ENCODE measurements at places on chromosomes 16 and 17. TPM values are rescaled to one million over a fixed set of nuclear protein-coding genes. Genes with fewer than 3 reads are reported as not detected.
A peak's percentile ranks its signal among the peaks of the same experiment; 100 is the strongest.

- H3K27me3 ChIP-seq, result peaks cover 35% of the 10 kb centered on the region
- H3K4me1 ChIP-seq, result no peaks in the 10 kb centered on the region
- no peak for DNase-seq
- no peaks in the 10 kb centered on the region for H3K36me3 ChIP-seq
Measured at GRCh38 chr17:36675250-36675649, 73.9 kb downstream of the MRM1 start.

The WNK4 gene
- total RNA-seq, result 0.16 TPM

The BICDL2 gene
- total RNA-seq, result not detected

DNA sequence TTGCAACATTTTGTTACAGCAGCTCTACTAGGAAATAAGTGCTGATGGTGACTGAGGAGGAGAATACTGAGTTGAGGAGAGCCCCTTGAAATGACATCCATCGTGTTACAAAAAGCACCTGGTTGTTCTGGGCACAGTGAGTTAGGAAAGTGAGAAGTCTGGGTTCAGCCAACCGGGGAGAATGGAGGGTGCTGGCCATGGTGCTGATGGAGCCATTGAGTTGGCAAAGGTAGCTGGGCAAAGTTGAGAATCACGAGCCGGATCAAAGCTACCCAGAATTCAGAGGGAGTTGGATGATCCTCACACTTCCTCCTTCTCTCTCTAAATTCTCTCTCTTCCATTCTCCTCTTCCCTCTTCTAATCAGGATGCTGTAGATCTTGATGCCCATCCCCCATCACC lies 35.0 kb upstream of the ASIC2 start:
- DNase-seq, result no peak
- no peaks in the 10 kb centered on the region for H3K36me3 ChIP-seq
- H3K4me1 ChIP-seq, result no peaks in the 10 kb centered on the region
- H3K4me3 ChIP-seq, result no peak overlapping the region

DNA sequence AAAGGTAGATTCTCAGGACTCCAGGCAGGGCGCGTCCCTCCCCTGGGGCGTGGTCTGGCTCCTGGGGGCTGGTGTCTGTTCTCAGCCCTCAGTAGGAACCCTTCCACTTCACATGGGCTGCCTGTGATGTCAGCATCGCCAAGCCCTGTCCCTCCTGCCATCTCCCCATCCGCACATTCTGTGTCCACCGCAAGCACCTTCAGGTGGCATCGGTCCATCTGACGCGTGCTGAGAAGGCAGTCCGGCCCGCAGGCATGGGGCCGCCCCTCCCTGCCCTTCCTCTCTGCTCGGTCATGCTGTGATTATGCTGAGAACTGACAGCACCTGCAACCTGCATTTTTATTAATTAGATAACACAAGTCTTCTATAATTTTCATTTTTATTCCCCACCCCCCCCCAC lies 12.7 kb upstream of the DNAH17 start:
- H3K27me3 ChIP-seq, result no peaks in the 10 kb centered on the region
- no peaks in the 10 kb centered on the region for H3K36me3 ChIP-seq
- DNase-seq, result no peak
- peaks cover 48% of the 10 kb centered on the region for H3K4me1 ChIP-seq

DNA sequence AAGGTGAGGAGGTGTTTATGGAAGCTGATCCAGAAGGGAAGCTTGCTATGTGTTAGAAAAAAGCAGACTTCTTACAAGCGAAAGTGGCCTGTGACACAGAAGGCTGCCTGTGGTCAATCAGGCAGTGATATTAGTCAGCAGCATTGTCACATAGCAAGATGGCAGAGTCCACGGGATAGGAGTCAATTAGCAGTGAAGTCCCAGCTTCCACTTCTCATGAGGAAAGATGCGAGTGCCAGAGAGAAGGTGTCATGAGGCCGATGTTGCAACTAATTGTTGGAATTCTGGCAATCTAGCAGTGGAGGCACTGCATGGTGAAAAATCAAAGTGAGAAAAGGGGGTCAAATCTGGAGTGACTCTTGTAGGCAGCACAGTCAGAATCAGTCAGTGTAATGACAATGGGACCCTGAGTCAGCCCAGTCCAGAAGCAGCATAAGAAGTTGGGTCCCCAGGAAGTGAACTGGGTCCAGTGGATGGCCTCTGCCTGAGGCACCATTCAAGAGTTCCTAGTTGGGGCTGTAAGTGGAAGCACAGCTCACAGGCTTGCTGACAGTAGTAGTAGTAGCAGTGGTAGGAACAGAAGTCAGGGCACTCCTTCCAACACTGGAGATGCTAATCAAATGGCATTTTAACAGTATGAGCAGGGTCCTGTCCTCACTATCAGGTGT lies 85.1 kb downstream of the TNFRSF13B start:
- H3K36me3 ChIP-seq, result no peaks in the 10 kb centered on the region
- no peak overlapping the region for H3K27ac ChIP-seq
- no peaks in the 10 kb centered on the region for H3K4me1 ChIP-seq
- H3K27me3 ChIP-seq, result peaks cover 26% of the 10 kb centered on the region
- H3K4me3 ChIP-seq, result no peak overlapping the region

The NPIPA3 gene
- not detected for total RNA-seq

DNA sequence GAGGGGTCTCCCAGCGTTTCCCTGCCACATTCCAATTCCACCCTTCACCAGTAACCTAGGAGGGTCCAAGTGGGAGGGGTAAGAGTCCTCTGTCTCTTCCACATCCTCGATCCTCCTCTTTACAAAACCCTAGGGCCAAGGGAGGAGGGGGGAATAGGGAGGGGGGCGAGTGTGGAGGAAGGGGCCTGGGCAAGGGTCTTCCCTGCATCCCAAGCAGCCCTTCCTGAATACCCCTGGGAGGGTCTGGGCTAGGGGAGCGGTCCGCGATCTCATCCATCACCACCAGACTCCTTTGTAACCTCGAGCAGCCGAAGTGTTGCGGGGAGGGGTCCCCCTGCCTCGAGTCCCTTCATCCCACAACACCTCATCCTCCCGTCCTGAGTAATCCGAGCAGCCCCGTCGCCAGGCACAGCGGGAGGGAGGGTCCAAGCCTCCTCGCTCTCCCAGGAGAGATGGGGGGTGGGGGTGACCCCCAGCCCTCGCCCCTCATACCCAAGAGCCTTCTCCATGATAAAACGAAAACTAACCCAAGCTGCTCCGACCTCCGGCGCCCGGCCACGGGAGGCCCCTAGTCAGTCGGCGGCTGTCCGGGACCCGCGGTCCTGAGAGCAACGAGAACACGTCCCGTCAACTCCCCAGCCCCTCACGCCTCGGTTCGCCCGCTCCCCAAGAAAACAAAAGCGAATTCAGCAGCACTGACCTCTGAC lies 502 bp downstream of the SMPD3 start:
- H3K27me3 ChIP-seq, result peaks cover 3% of the 10 kb centered on the region
- no peak for DNase-seq
- peak overlapping the region; percentile 65 for H3K4me3 ChIP-seq
- H3K36me3 ChIP-seq, result no peaks in the 10 kb centered on the region

DNA sequence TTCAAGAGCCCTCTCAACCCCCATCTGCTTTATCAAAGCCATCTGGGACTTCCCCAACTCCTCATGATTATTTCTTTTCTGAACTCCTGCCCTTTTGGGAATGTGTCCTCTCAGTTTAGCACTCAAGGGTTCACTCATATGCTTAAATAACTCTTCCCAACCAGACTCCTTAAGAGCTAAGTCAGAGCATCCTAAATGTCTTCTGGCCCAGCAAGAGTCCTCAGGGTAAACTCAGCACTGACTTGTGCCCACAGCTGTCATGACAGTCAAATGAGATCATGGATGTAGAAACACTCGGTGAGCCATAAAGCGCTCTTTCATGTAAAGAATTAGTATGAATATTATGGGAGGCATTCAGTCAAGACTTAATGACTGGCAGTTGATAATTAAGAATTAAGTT lies 85.9 kb downstream of the TEX14 start:
- no peak overlapping the region for H3K27ac ChIP-seq
- no peak for DNase-seq
- no peak overlapping the region for H3K4me3 ChIP-seq
- H3K4me1 ChIP-seq, result no peaks in the 10 kb centered on the region
- no peaks in the 10 kb centered on the region for H3K27me3 ChIP-seq

The HSD11B2 gene
- 0.68 TPM for total RNA-seq

- H3K36me3 ChIP-seq, result no peaks in the 10 kb centered on the region
- no peak overlapping the region for H3K4me3 ChIP-seq
- no peaks in the 10 kb centered on the region for H3K27me3 ChIP-seq
- no peaks in the 10 kb centered on the region for H3K4me1 ChIP-seq
- no peak overlapping the region for H3K27ac ChIP-seq
Measured at GRCh38 chr16:13708347-13709120, 211.4 kb upstream of the ERCC4 start.

- no peak overlapping the region for H3K4me3 ChIP-seq
- no peak for DNase-seq
- peaks cover 10% of the 10 kb centered on the region for H3K4me1 ChIP-seq
- no peak overlapping the region for H3K27ac ChIP-seq
- H3K36me3 ChIP-seq, result no peaks in the 10 kb centered on the region
Measured at GRCh38 chr16:28288114-28288513, 4.2 kb upstream of the SBK1 start.

The LRRC45 gene
- total RNA-seq, result 9.8 TPM

DNA sequence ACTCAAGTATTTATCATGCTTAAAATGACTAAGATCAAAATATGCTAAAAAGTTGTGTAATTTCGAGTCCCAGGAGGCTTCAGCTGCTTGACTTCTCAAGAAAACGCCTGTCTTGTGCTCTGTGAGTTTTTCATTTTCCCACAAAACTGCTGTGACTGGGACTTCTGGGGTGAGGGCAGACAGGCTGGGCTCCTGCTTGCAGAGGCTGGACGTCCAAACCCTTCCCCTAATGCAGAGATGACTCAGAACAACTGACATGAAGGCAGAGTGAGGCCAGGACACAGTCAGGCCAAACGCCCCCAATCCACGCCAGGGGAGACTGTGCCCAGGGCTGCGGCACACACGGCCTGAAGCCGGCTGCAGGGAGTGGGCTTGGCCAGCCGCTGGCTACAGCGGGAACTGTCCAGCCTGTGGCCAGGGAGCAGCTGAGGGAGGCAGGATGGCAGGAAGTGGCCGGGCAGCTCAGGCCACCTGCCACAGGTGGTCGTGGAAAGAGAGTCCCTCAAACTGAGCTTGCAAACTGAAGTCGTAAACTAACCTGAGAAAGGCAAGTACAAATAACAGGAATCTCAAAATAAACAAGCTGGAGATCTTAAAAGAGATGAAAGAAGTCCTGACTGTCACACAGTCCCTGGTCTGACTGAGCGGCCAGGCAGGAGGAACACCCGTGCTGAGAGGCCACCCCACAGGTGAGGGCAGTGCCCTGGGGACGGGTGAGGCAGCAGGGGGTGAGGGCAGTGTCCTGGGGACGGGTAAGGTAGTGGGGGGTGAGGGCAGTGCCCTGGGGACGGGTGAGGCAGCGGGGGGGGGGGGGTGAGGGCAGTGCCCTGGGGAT lies 21.3 kb upstream of the HEXD start:
- H3K4me3 ChIP-seq, result peak overlapping the region; percentile 55
- H3K36me3 ChIP-seq, result peaks cover 12% of the 10 kb centered on the region
- peak overlapping the region; percentile 52 for H3K27ac ChIP-seq
- DNase-seq, result peak; percentile 84

GRCh38 chr17:80970044-80970761 lies 21.4 kb upstream of the CHMP6 start:
- H3K27ac ChIP-seq, result no peak overlapping the region
- no peak overlapping the region for H3K4me3 ChIP-seq

DNA sequence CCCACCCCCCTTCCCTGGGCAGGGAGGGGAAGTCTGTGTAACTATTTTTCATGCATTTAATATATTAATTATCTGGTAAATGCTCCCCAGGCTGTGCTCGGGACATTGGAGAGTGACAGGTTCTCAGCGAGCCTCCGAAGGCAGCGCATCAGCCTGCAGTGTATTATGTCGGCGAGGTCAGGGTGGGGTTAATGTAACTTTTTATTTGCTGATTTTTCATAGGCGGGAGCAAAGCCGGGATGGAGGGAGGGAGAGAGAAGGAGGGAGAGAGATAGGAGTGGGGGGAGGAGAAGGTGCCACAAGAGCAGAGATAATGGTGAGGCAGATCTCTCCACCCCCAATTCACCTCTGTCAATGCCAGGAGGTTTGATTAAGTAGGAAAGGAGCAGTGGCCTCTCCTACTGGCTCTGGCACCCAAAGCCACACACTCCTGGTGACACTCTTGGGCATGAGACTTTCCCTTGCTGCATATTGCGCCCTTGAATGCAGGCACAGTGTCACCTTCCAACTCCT lies 104.0 kb downstream of the MRM1 start:
- no peak overlapping the region for H3K4me3 ChIP-seq
- H3K27ac ChIP-seq, result no peak overlapping the region
- H3K36me3 ChIP-seq, result no peaks in the 10 kb centered on the region
- no peak for DNase-seq

- no peak overlapping the region for H3K27ac ChIP-seq
- H3K4me1 ChIP-seq, result no peaks in the 10 kb centered on the region
- H3K4me3 ChIP-seq, result no peak overlapping the region
- no peak for DNase-seq
- no peaks in the 10 kb centered on the region for H3K36me3 ChIP-seq
Measured at GRCh38 chr16:29766571-29766970, 11.5 kb upstream of the ZG16 start.

The RETREG3 gene
- 80.1 TPM for total RNA-seq

DNA sequence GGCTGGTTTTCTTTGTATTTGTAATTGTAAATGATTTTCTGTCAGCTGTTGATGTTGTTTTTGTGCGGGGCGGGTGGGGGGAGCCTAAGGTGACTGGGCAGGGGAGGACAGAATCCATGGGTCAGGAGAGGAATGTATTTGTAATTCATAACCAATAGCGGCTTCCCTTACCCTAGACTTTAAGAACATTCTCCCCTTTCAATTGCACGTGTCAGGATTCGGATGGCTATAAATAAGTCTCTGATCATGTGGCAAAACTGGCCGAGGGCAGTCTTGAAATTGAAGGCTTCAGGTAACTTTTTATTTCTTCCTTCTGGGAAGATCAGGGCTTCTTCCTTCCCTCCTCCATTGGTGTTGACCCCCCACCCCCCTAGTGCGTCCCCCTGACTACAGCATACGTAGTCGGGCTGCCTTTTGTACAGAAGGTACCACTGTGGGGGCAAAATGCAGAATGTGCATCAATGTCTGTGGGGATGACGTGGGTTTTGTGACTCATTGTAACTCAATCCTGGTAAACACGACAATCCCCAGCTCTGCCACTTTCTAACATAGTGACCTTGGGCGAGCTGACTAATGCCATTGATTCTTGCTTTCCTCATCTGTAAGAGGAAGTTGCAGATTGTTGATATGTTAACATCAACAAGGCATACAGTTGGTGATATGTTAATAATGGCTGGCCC lies 16.2 kb downstream of the MARCHF10 start:
- peak overlapping the region; percentile 89 for H3K27ac ChIP-seq
- H3K36me3 ChIP-seq, result no peaks in the 10 kb centered on the region
- H3K4me3 ChIP-seq, result peak overlapping the region; percentile 27
- peaks cover 33% of the 10 kb centered on the region for H3K4me1 ChIP-seq
- H3K27me3 ChIP-seq, result no peaks in the 10 kb centered on the region

- H3K36me3 ChIP-seq, result no peaks in the 10 kb centered on the region
- H3K4me1 ChIP-seq, result no peaks in the 10 kb centered on the region
- H3K4me3 ChIP-seq, result no peak overlapping the region
- H3K27me3 ChIP-seq, result peaks cover 10% of the 10 kb centered on the region
Measured at GRCh38 chr17:27657620-27658019, 26.6 kb downstream of the LGALS9 start.
